ENCODE measurements at places on chromosomes 2 and 18.

- no peak for DNase-seq
These were observed 483.6 kb downstream of the EPHA4 start for GRCh38 chr2:221088506-221088905.

DNA sequence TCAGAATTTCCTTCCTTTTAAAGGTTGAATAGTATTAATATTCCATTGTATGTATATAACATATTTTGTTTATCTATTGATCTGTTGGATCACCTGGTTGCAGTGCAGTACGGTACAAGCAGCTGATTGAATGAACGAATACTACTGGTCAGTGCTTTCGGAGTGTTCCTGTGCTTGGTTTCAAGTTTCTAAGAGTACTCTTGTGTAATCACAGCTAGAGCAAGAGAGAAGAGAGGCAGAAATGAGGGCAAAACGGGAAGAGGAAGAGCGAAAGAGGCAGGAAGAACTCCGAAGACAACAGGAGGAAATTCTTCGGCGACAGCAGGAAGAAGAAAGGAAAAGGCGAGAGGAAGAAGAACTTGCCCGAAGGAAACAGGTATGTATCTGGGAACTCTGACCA, 40.3 kb upstream of the KCNJ13 start:
- DNase-seq, result no peak

DNA sequence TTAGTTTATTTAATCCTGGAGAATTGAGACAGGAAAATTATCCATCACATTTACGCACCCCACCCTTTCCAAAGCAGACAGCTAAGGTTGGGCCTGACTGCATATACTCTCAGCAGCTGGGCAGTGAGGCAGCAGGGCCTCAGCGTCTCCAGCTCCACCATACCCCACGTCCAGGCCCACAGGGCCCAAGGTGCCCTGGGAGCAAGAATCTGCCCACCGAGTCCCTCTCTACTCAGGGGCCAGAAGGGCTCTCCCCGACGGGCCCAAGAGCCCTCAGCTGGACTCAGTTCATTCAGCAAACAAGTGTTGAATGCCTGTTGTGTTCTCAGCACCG, 126.3 kb downstream of the SEPTIN10 start:
- no peak for DNase-seq

DNA sequence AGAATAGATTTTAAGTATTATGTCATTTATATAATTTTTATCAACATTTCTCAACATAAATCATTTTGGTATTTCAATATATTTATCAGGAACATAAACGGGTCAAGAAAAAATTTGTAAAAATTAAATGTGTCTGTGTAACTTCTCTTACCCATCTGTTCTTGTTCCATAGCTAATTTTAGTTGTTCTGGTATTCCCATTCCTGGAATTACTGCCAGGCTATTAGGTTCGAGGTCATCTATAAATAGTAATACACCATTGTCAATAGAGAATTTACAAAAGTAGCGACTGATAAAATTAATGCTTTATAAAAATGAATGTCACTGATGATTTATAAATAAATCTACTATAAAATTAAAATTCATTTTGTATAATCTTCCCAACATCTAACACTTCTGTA, 21.5 kb downstream of the SFT2D3 start:
- no peak for DNase-seq

GRCh38 chr2:234840336-234840735, 111.5 kb upstream of the SH3BP4 start:
- DNase-seq, result no peak

- no peak for DNase-seq
These were observed 13.0 kb downstream of the DTNA start for GRCh38 chr18:34723143-34723542.

GRCh38 chr18:9209279-9209678, 72.7 kb downstream of the ANKRD12 start:
- DNase-seq, result no peak

DNA sequence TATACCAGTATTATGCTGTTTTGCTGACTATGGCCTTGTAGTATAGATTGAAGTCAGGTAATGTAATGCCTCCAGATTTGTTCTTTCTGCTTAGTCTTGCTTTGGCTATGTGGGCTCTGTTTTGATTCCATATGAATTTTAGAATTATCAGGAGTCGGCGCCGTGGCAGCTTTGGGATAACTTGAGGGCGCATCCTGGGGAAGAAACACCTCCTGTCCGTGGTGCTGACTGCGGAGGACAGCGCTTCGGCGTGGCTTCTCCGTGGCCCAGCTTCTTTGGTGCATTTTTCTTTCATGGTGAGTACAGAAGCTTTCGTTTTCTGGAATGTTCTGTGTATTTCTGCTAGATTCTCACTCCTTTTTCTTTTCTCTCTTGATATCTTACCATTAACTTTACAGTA, 25.2 kb downstream of the CCDC74A start:
- no peak for DNase-seq

- no peak for DNase-seq
These were observed 12.5 kb downstream of the VAPA start for GRCh38 chr18:9926223-9926894.

DNA sequence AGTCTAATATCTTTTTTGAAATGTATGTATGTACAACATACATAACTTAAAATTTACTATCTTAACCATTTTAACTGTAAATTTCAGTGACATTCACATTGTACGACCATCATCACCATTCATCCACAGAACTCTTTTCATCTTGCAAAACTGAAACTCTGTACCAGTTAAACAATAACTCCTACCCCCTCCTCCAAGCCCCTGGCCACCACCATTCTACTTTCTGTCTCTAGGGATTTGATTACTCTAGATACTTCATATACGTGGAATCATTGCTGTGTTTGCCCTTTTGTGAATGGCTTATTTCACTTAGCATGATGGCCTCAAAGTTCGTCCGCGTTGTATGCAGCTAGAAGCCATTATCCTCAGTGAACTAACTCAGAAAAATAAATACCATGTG, 217.0 kb downstream of the METTL4 start:
- DNase-seq, result no peak

DNA sequence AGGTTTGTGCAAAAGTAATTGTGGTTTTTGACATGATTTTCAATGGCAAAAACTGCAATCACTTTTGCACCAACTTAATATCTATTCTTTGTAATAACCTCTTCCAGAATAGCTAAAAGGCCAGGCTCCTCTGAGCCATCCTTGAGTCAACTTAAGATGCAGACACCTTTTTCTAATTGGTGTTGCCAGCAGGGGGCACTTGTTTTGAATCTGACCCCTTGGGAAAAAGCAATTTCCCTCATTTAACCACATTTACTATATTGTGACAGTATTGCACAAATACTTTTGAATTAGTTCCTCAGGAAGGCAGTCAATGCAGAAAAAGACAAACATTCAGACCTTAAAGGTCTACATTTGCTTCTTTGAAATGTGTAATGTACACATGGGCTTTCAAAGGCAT, 78.6 kb upstream of the GALNT5 start:
- no peak for DNase-seq

- no peak for DNase-seq
These were observed 982.1 kb downstream of the TSN start for GRCh38 chr2:122737429-122738077.

- DNase-seq, result no peak
These were observed 41.4 kb upstream of the YES1 start for GRCh38 chr18:853471-853870.

GRCh38 chr2:27042985-27043634, 8.4 kb upstream of the AGBL5 start:
- DNase-seq, result no peak

DNA sequence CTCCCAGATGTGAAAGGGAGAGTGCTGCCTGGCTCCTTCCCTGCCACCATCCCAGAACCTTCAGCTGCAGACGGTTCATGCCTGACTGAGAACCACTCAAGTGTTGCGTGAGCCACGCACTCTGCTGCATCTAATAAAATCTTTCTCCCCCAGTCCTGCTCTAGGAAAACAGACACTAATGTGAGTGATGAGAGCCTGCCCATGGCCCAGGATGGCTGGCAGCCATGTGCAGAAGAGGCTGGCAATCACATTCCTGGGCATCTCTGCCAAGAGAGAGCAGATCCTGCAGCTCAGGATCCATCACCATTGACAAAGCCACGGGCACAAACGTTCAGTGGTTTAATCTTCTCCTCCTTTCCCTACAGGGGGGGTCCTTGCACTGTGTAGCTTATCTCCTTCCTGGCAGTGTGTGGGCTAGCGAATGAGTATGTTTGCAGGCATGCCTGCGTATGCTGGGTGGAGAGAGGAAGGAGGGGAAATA, 477.5 kb downstream of the SLC4A3 start:
- no peak for DNase-seq

- DNase-seq, result no peak
These were observed 580.6 kb upstream of the CDH2 start for GRCh38 chr18:28757466-28758008.

GRCh38 chr2:113978524-113979190, 88.8 kb downstream of the ACTR3 start:
- no peak for DNase-seq

DNA sequence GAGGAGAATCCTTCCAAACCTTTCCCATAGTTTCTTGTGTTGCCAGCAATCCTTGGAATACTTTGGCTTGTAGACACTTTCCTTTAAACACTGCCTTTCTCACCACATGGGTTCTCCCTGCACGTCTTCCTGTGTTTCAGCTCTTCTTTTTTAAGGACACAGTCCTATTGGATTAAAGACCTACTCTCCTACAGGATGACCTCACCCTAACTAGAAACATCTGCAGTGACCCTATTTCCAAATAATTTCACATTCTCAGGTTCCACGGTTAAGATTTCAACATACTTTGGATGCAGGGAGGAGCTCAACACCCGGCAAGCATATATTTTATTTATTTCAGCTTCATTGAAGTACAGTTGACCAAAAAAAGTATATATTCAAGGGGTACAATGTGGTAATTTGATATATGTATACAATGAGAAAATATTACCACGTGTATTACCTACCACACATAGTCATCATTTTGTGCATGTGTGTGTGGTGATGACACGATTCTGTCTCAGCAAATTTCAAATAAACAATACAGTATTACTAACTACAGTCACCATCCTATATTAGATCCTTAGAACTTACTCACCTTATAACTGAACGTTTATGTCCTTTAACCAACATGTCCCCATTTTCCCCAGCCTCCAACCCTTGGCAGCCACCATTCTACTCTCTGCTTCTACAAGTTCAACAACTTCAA, 745.0 kb downstream of the CBLN2 start:
- DNase-seq, result no peak

Data from activated CD4-positive, CD25-positive, alpha-beta regulatory T cell (primary cell).